Stimulated activated CD8-positive, alpha-beta memory T cell treated with anti-CD3 and anti-CD28 coated beads, Interleukin-7, amount 100 ng/mL, for 1 hour (primary cell): ENCODE measurements at places on chromosomes 3 and 15.

GRCh38 chr3:177353140-177353539, 155.9 kb upstream of the TBL1XR1 start:
- DNase-seq = no peak

- DNase-seq = no peak
These were observed 171.0 kb upstream of the RARB start for GRCh38 chr3:25257026-25257425.

- no peak for DNase-seq
These were observed 66.1 kb upstream of the CHMP2B start for GRCh38 chr3:87161013-87161412.

DNA sequence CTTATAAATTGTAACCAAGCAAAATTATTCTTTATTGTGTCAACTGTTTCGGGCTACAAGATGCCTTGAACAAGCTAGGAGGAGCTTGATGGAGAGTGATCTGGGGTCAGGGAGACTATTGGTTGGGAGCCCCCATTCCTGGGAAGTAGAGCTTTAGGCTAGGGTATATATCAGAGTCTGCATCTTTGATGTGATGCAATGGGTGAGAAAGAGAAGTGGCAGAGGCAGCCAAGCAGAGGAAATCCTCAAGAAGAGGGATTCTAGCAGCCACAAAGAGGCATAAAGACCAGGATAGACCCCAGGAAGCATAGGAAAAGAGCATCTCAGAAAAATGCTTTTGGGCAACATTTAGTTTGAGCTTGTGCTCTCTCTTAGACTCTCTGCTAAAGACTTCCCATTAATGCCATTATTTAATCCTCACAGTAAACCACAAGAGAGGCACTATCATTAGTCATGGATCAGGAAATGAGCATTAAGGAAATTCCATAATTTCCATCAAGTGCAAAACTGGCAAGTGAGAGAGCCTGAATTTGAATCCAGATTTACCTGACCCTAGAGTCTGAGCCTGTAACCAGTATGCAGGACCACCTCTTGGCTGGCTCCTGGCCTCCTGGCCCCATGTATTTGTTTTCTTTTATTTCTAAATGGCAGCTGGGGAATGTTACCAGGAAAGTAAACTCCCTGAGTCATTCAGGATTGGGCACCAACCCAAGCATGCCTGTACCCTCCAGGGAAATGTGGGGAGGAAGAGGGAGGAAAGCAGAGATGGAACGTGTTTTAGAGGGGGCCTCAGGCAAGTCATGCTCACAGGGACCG, 118.7 kb downstream of the RPL22L1 start:
- no peak for DNase-seq

DNA sequence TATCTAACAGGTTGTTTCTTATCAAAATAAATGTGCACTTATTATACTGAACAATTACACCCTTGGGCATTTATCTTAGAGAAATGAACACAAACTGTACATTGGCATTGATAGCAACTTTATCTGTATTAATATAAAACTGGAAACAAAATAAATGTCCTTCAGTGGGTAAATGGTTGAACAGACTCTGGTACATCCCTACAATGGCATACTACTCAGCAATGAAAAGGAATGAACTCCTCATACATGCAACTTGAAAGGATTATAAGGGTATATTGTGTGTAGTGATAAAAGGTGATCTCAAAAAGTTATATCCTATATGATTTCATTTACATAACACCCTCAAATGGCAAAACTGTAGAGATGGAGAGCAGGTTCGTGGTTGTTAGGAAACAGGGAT, 23.7 kb upstream of the DLG1 start:
- no peak for DNase-seq

DNA sequence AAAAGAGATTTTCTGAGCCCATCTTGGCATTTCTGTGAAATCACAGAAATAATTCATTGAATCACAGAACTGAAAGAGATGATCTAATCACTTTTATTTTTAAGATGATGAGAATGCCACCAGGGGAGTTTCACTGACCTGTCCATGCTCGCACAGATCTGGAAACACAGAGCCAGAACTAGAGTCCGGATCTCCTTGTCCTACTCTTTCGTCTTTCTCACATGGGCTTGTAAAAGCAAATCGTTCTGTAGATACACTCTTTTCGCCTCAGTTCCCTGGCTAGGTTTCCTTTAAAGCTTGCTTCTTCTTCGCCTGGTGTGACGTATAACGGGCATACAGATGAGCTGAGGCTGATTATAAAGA, 122.5 kb upstream of the SPRED1 start:
- no peak for DNase-seq

GRCh38 chr3:87370007-87370406, 93.6 kb upstream of the POU1F1 start:
- DNase-seq = no peak

DNA sequence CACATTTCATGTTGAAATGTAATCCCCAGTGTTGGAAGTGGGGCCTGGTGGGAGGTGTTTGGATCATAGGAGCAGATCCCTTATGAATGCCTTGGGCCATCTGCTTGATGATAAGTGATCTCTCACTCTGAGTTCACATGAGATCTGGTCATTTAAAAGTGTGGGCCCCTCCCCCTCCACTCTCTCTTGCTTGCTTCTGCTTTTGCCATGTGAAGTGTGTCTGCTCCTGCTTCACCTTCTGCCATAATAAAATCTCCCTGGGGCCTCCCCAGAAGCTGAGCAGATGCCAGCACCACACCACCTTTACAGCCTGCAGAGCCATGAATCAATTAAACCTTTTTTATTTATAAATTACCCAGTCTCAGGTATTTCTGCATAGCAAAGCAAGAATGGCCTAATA, 14.2 kb upstream of the CD200R1L start:
- no peak for DNase-seq

- no peak for DNase-seq
These were observed 55.6 kb downstream of the ANAPC13 start for GRCh38 chr3:134430174-134430573.

- no peak for DNase-seq
These were observed 688.7 kb downstream of the TUSC7 start for GRCh38 chr3:117398141-117398899.

DNA sequence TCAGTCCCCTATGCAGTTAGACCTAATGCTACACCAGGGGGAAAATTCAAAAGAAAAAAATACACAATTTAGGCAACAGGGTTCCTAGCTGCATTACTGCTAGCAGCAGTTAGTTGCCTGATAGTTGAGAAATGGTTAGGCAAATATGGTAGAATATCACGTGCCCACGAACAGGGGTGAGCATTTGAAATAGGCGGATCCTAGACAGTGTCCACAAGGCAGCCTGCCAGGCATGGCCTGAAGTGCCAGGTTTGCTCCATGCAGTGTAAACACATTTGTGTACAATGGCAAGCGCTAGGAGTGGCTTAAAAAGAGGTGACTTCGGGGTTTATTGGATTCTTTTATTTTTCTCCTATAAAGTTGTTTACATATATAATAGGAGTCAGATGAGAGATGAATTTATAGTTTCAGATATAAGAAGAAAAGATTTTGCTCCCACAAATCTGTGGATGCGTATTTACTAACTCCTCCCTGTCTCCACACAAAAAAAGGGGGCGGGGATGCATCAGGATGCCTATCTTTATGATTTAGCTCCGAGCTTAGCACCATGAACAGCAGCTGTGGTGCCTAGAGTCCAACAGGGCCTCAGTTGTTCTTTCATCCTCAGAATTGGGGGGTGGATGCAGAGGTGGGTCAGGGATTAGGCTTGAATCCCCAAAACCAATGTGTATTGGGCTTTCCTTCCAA, 3.9 kb upstream of the TGM4 start:
- no peak for DNase-seq

- no peak for DNase-seq
These were observed 710.6 kb downstream of the EDEM1 start for GRCh38 chr3:5898106-5898505.

DNA sequence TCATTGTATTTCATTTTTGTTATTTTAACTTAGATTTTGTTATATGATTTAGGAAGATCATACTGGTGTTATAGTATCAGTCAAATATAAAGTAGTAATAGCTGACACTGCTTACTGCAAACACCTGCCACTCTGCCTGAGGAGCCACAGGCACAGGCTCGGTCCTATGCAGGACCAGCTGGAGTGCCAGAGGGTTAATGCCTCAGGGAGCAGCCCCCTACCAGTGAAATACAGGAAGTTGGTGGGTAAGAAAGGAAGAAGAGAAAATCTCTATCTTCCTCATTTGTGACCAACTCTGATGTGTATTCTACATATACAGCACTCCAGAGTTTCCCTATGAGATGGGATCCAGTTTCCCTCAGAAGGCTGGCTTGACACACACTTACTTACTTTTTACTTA, 593.3 kb downstream of the UNC13C start:
- no peak for DNase-seq

DNA sequence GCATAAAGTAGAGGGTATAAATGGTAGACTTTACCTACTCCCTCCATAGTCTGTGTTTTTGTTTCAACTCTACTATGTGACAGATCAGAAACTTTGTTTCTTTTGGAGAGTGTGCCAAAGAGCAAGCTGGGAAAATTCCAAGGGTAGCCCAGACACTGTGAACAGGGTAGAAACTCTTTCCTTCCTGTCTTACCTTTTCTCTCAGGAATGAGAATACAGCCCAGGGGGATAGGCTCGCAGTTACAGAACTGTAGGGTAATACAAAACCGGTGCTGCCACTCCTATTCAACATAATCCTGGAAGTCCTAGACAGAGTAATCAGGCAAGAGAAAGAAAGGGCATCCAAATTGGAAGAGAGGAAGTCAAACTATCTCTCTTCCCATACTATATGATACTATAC, 256.3 kb downstream of the CPNE4 start:
- no peak for DNase-seq

DNA sequence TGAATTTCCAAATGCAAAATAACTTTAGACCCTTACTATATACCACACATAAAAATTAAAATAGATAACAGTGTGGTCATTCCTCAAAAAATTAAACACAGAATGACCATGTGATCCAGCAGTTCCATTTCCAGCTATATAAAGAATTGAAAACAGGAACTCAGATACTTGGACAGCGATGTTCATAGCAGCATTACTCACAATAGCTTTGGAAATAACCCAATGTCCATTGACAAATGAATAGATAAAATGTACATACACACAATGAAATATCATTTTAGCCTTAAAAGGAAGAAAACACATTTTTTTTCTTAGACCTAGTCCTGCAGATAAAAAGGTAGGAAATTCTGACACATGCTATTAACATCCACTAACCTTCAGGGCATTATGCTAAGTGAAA, 26.7 kb downstream of the RAD51 start:
- no peak for DNase-seq

DNA sequence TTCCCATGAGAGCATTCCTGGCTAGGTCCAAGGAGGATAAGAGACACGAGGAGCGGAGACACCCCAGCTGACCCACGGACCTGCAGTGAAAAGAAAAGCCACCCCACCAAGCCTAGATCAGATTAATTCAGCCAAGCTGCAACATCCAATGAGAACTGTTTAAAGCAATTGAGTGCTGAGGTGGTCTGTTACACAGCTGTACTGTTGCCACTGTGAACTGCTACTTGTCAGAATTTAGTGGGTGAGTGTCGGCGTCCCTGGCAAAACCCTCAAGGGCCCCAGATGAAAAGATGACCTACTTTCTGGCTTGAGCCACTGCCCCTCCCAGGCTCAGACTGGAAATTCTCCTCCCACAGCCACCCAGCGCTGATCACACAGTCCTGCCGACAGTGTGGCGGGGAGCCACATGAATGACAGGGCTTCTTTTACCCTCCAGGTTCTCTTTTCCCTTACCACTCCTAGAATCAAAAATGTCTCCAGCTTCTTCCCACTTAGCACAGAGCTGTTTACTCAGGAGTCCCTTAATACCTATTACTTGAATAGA, 26.4 kb upstream of the KBTBD12 start:
- DNase-seq = no peak

- DNase-seq = no peak
These were observed 7.7 kb downstream of the NCKIPSD start for GRCh38 chr3:48678056-48678455.

GRCh38 chr3:75176937-75177336, 487.2 kb upstream of the FRG2C start:
- no peak for DNase-seq

GRCh38 chr3:18443665-18444594, 18.8 kb upstream of the SATB1 start:
- DNase-seq = no peak

DNA sequence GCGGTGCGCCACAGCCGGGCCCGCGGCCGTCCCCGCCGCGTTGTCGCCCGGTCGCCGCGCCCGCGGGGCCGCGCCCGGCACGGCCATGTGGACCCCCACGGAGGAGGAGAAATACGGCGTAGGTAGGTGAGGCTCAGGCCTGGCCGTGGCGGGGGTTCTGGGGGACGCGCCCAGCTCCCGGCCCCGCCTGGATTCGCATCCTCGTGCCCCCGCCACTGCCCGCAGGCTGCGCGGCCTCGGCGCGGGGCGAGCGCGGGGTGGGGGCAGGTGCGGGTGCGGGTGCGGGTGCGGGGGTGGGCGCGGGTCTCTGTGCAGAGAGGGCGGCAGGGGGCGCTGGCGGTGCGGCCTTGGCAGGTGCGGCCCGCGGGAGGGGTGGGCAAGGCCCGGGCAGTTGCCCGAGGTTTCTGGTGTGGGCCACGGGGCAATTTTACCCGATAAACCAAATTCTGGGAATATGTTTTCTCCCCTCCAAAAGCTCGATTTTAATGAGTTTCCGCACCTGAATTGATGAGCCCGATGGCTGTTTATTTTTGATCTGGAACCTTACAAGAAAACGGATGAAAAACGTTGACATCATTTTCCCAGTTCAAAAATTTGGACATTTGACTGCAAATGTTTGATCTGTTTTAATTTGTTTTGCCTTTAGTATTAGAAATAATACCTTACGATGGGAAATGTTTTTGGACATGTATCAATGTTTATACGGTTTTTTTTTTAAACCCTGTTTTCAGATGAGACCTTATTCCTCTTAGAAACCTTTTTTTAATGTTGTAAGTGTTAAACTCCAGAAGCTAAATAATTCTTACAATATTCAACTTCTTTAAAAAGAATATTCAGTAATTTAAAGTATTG, 678 bp downstream of the DOCK3 start:
- peak; percentile 23 for DNase-seq

DNA sequence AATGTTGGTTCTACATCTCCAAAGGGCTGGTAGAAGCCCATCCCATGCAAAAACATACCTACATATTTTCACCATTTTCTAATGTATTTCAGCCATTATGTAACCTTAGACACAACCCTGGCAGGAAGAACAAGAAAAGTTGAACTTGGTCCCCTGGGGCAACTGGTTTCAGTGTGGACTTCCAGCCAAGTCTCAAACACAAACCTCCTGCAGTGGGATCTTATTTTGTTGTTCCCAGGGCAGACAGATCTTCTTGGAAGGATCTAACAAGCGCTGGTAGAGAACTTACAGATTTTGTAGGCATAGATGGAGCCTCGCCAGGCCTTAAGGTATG, 96.3 kb downstream of the ADAMTS17 start:
- no peak for DNase-seq

DNA sequence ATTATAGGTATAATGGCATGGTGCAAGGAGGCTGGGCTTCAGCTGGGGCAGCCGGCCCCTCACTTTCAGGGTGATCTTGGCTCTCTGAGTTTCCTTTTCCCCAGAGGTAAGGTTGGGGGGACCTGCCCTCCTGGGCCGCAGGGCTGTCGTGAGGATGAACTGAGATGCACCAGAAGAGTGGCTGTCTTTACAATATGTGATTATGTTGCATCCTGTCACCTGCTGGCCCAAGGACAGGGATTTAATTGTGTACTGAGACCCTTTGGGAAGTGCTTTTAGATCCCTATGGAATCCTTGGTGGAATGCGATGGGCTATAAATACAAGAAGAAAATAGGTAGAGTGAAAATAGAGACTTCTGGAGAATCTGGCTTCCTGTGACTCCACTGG, 22.1 kb downstream of the ANAPC13 start:
- DNase-seq = no peak
